ENCODE measurements at places on chromosomes 16 and 17.

DNA sequence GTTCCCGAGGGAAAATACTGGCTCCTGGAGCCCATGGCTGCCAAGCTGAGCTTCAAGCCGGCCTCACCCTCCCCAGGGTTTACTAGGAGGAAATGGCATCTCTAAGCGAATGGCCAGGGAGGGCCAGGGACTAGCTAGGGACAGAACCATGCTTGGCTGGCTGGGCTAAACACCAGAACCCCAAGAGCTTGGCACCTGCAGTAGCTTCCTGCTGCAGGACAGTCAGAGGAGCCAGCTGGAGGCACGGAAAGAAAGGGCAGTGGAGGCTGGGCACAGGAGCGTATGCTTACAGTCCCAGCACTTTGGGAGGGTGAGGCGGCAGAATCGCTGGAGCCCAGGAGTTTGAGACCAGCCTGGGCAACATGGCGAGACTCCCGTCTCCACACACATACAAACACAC lies 33.7 kb downstream of the PEMT start:
- DNase-seq, result no peak

GRCh38 chr17:66054242-66054641 lies 137.7 kb downstream of the CEP112 start:
- no peak for DNase-seq

GRCh38 chr17:12328204-12328603 lies 307.5 kb downstream of the MAP2K4 start:
- DNase-seq, result no peak

DNA sequence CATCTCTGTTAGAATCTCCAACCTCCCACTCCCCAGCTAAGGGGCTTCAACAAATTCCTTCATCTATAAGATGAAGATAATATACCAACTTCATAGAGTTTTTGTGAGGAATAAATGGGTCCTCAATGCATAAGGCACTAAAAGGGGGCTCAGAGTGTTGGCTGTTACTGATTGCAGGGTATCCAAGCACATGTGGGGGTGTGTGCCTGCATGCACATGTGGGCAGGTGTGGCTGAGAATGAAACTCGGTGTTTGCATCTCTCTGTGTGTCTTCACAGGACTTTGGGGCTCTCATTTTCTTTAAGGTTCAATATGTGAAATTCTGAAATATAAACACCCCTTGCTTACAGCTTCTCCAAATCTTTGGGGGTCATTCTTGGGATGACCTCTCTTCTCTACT lies 4.1 kb upstream of the PPP1R9B start:
- no peak for DNase-seq

DNA sequence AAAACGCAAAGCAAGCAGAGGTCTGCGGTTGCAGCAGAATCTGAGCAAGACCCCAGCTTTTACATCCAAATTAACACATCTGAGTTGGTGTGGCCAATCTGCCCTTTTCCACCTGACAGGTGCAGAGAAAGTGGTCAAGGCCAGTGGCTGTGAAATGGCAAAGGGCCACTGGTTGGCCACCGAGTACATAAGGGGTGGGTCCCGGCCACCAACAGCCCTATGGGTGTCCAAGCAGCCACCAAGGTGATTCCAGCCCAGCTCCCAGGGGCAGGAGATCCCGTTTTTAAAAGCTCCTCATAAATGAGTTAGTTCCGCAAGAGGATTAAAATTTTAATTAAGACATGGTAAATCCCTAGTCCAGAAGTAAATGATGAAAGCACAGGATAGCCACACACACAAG lies 29.1 kb downstream of the USP7 start:
- no peak for DNase-seq

- DNase-seq, result no peak
These were observed 1.7 kb downstream of the RPH3AL start for GRCh38 chr17:350706-351448.

DNA sequence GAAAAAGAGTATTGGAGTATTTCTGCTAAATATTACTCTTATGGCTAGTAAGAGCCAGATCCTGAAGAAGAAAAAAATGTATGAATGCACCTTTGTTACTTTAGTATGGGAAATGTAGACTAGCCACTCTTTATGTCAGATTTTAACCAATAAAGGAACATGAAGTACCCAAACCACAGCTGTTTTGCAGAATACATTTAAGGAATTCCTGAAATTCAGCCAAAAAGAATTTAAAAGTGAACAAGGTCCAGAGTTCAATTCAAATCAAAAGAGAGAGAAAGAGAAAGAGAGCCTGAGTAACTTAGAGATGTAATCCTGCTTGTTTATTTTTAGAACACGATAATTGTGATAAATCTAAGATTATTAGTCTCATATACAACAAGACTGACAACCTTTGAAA lies 1.2 kb downstream of the KCNJ16 start:
- DNase-seq, result no peak

- no peak for DNase-seq
These were observed 252.4 kb upstream of the CACNG5 start for GRCh38 chr17:66582373-66583111.

- DNase-seq, result no peak
These were observed 8.3 kb downstream of the NKIRAS2 start for GRCh38 chr17:42027961-42028790.

DNA sequence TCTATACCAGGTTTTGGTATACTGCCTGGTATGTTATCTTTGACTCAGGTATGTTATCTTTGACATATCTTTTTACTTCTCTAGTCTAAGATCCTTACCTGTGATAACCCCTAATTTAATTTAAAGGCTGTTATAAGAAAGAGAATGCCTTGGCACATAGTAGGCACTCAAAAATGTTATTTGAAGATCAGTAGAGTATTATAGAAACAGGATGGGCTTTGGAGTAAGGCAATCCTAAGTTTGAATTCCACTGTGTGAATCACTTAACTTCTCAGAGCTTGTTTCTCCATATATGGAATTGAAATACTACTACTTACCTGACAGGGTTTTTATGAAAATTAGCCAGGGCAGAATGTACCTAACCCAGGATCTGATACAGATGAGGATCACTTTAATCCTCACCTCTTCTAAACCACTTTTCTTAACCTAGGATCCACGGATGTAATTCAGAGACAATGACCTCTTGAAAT lies 1.2 kb downstream of the BRIP1 start:
- DNase-seq, result no peak

DNA sequence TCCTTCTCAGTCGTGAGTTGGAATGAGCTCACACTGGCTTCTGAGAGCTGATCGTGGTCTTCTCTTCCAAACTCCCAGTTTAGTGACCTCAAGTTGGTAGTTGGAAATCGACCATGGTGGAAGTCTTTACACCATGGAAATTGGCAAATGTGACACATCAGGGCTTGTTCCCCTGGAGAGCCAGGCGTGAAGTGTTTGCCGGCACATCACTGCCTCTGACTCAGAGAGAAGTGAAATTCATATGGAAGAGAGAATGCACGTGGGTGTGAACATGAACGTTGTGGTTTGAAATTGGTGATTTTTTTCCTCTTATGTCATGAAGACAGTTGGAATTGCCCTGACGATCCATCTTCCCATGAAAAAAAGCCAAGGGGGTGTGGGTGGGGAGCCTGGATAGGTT lies 47.4 kb downstream of the AXIN2 start:
- no peak for DNase-seq

- DNase-seq, result no peak
These were observed 781 bp downstream of the ARHGDIA start for GRCh38 chr17:81870131-81870980.

DNA sequence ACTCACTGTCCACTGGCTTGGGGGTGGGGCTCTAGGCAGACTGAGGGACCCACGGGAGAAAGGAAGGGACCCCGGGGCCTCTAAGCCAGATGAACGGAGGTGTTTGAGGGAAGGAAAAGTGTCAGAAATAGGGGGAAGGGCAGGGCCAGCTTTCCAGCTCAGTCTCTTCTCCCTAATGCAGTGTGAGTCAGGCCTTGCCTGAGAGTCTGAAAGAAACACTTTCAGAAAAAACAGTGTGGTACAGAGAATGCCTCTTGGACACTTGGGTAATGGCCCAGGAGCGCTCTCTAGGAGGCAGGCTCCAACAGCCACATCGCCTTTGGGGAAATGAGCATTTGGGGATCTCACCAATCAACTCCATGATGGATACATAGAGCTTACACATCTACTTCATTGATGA lies 46.9 kb downstream of the NDEL1 start:
- no peak for DNase-seq

- no peak for DNase-seq
These were observed 191.4 kb downstream of the ZNF423 start for GRCh38 chr16:49664221-49665215.

GRCh38 chr16:85234310-85235204 lies 122.3 kb upstream of the CIBAR2 start:
- peak; percentile 68 for DNase-seq

DNA sequence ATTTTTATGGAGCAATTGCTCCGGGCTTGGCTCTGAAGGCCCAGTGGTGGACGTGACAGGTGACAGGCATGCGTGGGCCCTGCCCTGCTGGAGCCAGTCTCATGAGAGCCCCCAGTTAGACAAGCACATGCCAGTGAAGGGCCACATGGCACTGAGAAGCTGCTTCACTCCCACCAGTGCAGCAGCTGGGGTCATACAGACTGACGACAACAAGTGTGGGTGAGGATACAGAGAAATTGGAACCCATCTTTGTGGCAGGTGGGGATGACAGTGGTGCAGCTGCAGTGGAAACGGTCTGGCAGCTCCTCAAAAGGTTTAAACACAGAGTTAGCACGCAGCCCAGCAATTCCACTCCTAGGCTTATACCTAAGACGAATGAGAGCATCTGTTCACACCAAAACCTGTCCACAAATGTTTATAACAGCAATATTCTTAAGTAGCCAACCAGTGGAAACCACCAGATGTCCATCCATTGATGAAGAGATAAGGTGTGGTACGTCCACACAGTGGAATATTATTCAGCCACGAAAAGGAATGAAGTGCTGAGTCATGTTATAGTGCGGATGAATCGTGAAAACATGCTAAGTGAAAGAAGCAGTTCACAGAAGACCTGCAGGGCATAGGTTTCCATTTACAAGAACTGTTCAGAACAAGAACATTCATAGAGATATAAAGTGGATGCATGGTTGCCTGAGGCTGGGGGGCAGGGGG lies 12.5 kb upstream of the CIBAR2 start:
- DNase-seq, result no peak

DNA sequence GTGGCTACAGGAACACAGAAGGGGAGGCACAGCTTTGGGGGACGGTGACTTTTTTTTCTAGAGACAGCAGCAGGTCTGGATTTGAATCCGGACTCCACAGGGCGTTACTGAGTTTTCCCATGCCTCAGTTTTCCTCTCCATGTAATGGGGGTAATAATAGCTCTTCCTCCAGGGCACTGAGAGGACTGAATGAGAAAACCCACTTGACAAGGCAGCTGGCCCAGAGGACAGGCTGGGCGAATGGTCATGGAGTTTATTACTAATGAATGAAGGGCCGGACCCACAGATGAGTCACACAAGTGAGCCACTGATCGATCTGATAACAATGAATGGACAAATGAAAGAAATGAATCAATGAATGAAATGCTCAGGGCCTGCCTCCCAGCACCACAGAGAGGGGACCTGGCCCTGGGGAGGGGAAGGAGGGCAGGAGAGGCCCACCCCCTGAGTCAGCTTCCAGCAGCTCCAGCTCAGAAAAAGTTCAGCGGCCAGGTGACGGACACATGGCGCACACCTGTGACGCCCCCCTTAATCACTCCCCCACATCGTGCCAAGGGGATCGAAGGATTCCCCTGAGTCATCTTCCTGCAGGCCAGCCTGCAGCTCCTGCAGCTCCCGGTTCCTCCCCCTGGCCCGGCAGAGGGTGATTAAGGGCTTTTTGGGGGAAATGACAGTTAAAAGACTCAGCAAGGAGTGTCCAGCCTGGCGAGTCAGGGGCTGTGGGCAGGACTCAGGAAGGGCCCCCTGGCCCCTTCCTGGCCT lies 54.3 kb downstream of the SOCS1 start:
- no peak for DNase-seq

DNA sequence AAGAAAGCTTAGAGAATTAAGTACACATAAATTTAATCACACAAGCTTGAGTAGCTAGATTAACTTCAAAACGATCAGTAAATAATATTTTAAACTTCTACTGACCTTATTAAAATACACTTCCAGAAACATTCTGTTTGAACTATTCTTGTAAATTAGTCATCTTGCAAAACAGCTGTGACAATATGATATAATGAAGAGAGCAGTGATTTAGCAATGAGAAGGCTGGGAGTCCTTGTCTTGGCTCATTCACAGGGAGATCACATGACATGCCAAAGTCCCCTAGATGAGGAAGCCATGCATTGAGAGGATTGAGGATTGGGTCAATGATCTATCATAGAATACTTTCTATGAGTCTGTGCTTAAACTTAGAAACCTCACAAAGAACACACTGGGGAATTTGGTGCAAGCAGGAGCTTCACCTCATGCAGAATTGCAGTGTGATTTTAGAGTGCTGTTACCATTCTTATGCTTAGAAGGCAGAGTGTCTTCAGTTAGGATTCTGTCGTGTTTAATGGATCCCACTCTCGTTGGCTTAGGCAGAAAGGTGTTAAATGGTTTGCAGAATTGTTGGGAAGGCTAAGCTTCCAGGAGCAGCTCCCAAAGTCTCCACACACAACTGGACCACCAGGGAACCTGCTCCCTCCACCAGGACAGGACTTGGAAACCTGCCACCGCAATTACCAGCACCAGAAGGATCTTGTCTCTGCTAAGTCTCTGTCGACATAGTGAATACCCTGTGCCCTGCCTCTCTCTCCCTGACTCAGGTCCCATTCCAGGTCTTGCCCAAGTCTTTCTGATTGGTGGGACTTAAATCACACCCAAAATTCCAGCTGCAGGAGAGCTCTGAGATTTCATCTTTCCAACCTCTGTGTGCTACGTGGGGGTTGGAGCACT lies 87.1 kb downstream of the USP22 start:
- no peak for DNase-seq

- DNase-seq, result peak; percentile 55
These were observed 763 bp upstream of the ACTG1 start for GRCh38 chr17:81513372-81513752.

- DNase-seq, result no peak
These were observed 11.7 kb downstream of the ANKRD11 start for GRCh38 chr16:89478576-89479221.

- no peak for DNase-seq
These were observed 186.1 kb downstream of the TMEM114 start for GRCh38 chr16:8403978-8404749.

DNA sequence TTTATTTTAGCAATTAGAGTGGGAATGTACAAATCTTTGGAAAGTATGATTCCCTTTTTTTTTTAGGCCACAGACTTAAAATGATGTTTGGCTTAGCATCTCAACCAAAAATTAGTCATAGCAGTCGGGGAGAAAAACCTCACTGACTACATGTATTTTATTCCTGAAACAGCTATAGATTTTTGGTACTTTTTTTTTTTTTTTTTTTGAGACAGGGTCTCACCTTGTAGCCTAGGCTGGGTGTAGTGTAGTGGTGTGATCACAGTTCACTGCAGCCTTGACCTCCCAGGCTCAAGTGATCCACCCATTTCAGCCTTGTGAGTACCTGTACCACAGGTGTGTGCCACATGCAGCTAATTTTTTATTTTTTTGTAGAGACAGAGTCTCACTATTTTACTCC lies 23.4 kb downstream of the RNFT1 start:
- no peak for DNase-seq

DNA sequence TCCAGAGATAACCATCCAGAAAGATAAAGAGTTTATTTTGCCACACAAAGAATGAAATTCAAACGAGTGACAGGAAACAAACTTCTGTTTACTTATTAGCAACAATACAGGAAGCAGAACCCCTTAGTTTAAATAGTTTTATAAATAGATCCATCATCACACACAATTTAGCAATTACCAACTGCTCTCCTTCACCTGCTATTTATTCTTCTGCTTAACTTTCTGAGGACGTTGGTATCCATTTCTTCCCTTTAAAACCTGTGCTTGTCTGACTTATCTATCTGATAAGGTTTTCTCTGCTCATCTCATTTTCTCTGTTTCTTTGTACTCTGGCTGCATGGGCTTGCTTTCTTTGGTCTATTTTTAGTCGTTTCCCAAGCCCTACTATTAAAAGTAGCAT lies 4.3 kb upstream of the ADAMTS18 start:
- DNase-seq, result no peak

Measured in neural crest cell (in vitro differentiated cells).